ENCODE measurements at places on chromosomes 7 and 10.

- DNase-seq = no peak
Observed at GRCh38 chr7:2807460-2807844, 36.7 kb downstream of the GNA12 start.

DNA sequence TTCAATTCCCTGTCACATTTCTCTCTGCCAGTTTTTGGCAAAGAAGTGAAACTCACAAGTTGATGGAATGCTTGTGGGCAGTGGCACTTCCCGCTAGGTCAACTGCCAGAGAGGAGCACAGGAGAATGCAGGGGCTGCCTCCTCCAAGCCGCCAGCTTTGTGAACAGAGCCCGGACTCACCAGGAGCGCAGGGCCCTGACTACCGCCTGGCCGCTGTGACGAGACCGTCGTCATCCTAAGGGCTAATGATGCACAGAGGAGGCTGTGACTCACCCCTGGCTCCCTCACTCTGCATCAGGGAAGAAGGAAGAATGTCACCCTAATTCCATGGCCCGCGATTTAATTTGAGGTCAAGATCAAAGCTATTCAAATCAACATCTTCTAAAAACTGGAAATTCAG, 123.9 kb downstream of the TAX1BP1 start:
- no peak for DNase-seq

DNA sequence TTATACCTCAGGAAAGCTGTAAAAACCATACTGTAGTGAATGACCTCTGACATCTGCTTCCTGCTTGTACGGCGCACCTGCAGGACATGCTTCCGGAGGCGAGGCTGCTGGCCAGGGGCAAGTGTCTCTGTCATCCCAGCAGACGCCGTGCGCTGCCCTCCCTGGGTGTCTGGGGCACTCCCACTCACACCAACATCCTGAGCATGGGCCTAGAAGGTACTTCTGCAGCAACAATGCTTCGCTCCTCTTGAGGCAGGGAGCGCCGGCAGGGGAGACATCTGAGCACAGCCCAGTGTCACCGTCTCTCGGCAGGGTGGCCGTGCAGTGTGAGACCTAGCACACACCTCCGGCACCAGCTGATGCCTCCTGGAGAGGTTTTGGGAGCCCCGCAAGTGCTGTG, 269.2 kb downstream of the MAD1L1 start:
- no peak for DNase-seq

- DNase-seq = no peak
Observed at GRCh38 chr10:47336387-47337134, 11.6 kb upstream of the RBP3 start.

DNA sequence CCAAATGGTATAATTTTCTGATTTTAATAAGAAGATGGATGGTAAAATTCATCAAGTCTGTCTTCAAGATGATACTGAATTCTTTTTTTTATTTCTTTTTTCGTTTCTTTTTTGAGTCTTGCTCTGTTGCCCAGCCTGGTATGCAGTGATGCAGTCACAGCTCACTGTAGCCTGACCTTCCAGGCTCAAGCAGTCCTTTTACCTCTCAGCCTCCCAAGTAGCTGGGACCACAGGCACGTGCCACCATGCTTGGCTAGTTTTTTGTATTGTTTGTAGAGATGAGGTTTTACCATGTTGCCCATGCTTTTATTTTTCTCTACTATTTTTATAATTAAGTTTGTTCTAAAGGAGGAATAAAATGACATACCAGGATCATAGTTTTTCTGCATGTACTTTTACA, 52.1 kb upstream of the HELLS start:
- DNase-seq = no peak

DNA sequence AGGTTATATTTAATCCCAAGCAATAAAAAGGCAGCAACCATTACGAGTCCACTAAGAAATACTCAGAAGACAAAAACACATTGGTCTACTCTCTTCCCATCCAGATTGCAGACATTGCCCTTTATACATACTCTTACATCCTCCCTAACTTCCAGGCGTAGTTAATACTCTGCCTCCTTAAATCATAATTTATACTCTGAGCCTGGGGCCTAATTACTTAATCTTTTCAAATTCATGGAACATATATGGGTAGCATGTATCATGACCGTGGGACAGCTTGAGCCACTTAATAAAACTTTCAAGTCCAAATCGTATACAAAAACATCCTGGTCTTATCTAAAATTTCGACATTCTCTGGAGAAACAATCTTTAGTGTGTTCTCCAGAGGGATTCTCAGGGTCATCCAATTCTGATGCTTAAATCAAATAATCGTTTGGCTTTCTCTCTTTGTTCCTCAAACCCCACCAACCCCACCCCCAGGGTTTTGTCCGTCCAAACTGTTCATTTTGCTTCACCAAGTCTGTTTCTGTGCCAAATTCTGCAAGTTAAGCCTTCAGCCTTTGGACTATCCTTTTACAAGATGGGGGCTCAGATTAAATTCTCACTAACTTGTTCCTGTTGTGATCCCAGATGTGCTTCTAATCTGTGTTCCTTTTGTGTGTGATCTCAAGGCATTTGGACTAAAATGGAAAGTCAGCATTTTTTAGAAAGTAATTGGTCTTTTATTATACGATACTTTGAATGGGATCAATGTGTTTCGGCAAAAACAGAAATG, 86.4 kb downstream of the ADAM12 start:
- no peak for DNase-seq

GRCh38 chr7:16671811-16672210, 25.8 kb downstream of the BZW2 start:
- no peak for DNase-seq

DNA sequence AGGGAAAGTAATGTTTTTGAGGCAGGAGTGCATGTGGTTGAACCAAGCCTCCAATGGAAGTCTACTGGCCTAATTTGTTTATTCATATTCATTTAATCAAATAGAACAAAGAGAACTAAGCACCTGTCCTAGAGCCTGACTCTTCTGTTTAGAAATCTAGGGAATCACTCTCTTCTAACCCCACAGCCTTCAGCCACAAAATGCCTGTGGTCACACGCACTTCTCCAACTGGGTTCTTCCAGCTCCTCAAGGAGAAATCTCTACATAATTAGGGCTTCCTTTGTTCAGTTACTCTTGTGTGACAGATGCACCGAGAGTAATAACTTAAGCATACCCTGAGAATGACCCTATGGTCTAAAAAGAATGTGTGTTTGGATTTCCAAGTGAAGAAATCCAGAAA, 133.7 kb upstream of the NAMPT start:
- DNase-seq = no peak

DNA sequence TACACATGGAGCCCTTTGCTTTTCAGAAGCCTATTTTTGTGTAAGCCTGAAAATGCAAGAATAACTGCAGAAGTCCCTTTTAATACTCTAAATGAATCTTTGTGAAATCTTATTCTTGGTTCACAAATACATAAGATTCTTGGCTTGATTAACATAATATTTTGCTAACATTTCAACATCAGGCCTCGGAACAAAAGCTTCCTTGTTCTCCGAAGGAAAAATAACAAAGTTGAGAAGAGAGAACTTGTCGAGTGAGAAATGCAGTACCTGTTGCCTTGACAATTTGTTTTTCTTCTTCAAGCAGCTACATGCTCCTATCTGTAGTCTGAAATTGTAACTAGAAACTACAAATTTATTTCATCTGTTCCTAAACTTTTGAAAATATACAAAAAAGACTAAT, 8.5 kb downstream of the NT5C2 start:
- DNase-seq = no peak

DNA sequence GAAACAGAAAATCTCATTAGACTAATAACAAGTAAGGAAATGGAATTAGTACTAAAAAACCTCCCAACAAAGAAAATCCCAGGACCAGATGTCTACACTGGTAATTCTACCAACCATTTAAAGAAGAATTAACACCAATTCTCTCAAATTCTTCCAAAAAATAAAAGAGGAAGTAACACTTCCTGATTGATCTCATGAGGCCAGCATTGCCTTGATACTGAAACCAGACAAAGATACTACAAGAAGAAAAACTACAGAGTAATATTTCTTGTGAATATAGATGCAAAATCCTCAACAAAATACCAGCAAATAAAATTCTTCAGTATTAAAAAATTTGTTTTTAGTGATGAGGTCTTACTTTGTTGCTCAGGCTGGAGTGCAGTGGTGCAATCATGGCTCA, 21.3 kb downstream of the GCK start:
- no peak for DNase-seq

DNA sequence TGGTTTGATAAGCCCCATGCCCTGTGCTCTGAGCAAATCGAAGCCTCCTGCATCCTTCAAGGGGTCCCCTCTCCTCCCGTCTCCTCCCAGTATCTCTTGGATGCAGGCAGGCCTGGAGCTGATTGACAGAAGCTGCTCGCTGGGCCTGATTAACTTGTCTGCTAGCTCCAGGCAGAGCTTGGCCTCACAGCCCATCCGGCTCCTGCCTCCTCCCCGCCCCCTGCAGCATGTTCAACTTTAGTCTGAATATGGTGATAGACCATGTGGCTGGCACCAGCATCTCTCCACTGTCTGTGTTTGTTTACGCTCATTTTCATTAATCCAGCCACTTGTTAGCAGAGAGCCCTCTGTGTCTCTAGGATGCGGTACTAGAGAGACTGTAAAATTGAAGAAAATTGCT, 432.2 kb downstream of the DPP6 start:
- no peak for DNase-seq

DNA sequence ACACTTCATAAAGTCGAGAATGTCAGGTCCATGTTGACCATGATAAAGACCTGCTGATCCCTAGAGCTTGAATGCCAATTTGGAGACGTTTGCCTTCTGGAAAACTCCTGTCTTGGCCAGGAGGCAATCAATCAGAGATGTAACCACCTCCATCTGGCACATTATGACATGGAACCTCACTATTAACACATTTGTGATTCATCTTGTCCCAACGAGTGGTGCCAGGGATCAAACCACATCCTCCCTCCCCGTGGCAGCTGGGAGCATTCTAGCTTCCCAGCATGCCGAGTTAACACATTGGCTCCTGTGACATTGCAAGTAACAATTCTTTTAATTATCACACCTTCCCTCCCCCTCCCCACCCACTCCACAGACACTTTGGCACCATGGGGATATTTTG, 84.0 kb upstream of the PPP1R17 start:
- DNase-seq = no peak

GRCh38 chr10:125886914-125887512, 5.9 kb upstream of the DHX32 start:
- DNase-seq = no peak

DNA sequence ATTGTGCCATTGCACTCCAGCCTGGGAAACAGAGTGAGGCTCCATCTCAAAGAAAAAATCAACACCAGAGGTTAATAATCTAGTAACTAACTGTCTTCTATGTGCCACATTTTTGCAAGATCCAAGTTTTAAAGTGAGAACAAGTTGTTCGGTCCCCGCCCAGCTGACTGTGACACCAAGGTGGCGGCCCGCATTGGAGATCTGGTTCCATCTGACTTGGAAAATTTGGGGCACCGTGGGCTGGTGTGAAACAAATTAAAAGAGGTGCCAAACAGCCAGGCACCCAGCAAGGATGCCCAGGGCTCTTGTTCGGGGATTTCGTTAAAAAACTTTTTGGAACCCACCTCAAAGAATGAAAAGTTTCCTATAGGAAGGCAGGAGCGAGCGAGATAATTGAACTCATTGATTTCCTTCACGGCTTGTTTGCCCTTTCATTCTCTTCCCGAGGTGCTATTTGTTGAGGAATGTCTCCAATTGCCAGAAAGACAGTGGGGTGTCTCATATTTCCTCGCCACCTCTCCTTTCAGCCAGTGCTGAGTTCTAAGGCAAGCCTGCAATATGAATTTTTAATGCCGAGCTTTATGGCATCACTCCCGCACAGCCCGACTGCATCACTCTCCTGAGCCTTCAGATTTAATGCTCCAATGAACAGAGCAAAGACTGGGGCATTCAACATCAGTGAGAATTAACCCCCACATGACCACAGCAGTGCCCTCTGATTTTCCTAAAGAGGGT, 156.9 kb upstream of the SH2B2 start:
- no peak for DNase-seq

- no peak for DNase-seq
Observed at GRCh38 chr7:94662548-94662947, 6.6 kb upstream of the SGCE start.

DNA sequence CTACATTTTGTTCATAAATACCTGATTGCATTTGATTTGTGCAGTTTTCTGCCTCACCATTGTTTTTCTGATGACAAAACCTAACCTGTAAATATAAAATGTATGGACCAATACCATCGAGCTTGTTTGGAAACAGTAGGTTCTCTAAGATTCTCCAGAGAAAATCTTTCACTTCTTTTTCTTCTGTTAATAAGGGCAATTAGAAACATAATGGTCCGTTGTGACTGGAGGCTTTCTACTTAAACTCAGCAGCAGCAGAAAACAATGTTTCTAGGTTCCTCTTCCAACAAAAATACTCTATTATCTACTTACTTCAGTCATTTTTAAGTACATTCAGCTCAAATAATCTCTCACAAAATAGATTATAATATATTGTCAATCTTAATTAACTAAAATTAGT, 601.5 kb downstream of the PHTF2 start:
- no peak for DNase-seq

GRCh38 chr7:21256310-21256877, 171.5 kb upstream of the SP4 start:
- DNase-seq = no peak

DNA sequence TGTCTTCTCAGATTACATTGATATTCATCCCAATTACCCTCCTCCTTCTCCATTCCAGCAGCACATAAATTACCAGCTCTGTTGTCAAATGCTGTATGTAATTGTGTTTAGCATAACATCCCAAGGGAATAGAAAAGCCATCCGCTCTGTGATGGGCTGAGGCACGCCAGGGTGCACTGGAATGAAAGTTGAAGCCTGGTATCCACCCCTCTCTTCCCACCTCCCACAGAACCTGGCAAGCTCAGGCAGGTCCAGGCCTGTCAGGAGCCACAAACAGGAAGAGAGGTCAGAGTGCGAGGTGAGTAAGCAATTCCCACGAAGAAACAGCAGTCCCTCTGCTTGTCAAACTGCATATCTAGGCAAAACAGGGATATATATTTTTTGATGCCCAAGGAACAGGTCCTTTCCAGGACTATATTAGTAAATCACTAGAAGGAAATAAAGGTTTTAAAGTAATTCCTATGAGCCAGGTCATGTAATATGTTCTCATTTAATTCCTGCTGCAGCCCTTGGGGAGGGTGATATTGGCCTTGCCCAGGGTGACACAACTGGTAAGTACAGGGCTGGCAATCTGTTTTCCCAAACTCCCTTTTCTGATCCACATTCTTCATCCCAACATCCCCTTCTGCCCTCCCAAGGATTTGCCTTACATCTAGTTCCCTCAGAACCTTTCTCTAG, 155.6 kb upstream of the GHITM start:
- DNase-seq = no peak

DNA sequence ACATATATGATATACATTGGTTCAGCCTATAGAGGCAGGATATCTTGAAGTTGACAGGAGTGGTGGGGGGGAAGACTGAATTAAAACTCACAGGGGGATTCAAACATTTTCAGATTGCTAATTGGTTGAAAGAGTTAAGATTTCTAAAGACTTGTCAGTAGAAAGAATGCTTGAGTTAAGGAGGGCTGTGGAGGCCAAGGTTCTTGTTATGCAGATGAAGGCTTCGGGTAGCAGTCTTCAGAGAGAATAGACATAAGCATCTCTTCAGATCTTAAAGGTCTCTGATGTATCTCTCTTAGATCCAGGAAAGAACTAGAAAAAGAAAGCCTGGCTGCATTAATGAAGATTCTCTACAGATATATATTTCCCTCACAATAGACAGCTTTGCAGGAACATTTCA, 209.8 kb upstream of the SEMA3D start:
- DNase-seq = no peak

- peak; percentile 76 for DNase-seq
Observed at GRCh38 chr10:101602761-101603398, 14.8 kb downstream of the DPCD start.

Data from 8988T (cell line).